NCI-H1436 treated with DMSO at 0.1 percent for 48 hours (cell line): ENCODE measurements at places on chromosomes 4 and X.

DNA sequence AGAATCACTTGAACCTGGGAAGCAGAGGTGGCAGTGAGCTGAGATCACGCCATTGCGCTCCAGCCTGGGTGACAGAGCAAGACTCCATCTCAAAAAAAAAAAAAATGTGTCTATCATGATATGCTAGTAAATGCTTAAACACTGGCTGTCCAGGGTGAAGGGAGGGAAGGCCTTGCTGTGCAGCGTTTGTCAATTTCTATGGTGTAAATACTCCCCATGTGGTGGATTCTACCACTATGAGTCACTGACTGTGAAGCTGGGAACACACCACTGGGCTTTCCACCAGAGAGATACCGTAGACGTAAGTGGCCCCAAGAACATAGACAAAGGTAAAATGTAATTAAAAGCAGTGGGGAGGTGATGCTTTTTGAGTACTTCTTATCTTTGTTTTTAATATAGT lies 51.3 kb upstream of the LEF1 start:
- no peak for DNase-seq

DNA sequence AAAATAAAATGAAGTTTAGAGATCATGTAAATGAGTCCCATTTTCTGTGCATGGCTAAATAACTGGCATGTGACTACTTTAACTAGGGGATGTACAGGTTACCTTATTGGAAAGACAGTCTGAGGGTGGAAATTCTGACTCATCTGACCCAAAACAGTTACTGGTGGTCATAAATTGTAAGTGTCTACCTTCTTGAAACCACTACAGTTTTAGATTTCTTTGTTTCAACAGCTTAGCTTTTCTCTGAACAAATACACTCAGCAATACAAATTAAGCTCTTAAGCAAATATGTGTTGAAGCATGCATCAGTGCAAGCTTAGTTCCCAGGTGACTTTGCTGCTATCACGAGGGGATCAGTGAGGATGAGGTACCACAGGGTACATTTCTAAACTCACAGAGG lies 60.7 kb upstream of the PGM2 start:
- DNase-seq: no peak

DNA sequence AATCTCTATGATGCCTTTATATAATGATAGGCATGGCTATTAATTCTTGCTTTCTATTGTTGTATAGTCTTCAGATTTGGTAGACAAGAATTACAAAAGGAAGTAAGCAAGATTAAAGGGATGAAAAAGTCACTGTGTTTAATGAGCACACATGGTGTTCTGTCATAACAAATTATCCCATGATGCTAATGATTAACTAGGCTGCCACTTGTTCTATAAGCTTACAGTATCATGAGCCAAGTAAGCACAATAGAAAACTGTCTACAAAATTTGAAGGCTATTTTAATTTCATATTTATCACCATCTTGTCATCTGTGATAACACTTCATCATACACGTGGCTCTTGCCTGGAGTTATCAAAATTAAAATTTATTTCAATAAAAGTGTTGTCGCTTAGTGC lies 466.7 kb downstream of the GASK1B start:
- no peak for DNase-seq

GRCh38 chrX:148499638-148500422 lies 587 bp upstream of the AFF2 start:
- DNase-seq: no peak

DNA sequence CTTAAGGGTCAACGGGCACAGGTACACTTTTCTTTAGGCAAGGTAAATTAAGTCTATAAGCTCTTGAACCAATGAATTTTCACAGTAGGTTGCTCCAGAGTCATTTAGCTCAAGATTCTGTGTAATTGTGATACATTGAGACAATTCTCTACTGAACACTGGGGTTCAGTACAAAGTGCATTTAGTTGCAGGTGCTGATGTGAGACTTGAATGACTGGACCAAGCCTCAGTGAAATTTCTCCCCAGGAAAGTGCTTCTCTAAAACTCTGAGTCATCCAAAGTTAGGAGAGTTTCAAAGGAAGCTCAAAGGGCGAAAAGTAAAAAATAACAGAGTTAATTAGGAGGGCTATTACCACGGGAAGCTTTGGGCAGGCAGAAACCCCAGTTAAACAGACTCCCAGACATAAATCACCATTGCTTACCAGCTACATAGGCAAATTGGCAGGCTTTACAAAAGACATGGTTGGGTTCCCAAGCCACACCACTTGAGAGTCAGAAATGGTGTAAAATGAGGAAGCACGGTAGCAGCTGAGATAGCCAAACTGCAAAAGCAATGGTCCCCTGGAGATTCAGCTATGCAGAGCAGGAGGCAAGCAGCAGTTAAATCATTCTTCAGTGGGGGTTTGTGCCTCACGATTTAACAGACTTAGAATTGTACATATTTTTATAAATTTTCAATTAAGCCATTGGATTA lies 202.6 kb downstream of the PCDH19 start:
- DNase-seq: no peak

DNA sequence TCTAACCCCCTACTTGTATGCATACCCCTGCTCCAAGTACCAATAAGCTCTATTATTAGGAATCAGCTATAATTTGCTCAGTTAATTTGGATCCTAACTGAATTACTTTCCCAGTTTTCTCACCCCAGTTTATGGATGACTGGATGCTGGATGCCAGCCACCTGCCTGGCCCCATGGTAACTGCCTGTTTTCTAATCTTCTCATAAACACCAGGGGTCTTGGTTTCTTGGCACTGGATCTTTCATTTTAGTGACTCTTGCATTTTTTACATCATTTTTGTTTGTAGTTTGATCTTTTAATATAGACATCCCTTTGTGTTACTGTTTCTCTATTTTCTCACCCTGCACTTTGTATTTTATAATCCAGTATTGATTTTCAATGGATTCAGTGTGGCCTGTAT lies 246.8 kb downstream of the ADGRL3 start:
- no peak for DNase-seq

DNA sequence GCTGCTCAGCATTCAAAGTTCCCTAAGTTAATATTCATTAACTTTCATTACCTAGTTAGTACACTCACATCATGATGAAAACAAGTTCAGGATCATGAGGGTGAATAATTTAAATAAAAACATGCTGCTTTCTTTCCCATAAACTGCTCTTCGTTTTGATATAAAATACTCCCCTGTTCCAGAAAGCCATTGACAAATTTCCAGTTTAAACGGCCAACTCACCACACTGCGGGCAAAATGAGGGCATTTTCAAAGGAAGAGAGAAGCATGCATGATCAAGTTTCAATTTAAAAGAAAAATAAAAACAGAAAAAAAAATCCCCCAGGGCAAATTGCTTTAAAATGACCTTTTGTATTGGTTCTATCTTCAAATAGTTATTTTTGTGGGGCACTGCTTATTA lies 69.6 kb downstream of the EPHA5 start:
- DNase-seq: no peak

DNA sequence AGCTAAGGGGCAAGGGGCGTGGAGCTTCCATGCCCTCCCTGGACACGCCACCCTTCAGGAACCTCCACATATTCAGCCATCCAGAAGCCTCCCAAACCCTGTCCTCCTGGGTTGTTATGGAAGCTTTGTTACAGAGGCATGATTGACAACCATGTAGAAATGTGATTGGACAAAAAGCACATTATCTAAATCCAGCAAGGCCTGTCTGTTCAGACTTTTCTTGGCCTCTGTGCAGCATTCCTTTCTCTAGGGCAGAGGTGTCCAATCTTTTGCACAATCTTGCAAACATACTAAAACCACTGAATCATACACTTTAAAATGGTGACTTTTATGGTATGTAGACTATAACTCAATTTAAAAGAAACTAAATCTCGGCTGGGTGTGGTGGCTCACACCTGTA lies 12.7 kb downstream of the STEEP1 start:
- DNase-seq: no peak

DNA sequence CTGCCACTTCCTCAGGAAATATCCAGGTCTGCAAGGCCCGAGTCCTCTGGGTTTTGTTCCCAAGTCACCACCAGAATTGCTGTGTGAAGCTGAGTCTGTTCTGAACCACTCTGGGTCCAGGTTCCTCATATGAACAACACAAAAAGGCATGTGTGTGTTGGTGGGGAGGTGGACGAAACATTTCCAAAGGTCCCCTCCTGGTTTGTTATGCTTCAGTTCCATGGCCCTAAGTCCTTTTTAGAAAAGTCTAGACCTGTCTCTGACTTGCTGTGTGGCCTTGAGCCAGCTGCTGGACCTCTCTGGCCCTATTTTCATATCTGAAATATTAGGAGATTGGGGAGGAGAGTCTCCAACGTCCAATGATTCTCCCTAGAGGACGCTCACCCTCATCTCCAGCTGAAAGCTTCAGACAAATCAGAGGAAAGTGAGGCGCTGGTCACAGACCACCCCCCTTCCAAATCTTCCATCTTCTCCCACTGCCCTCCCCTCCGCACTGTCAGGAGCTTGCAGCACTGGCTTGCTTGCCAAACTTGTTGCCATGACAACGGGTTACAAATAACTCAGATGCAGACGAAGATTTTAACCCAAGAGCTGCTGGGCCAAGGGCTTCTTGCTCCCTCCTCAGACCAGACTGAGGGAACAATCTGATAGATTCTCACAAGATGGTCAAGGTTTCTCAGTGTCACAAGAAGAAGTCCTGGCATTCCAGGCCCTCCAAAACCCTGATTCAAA lies 64.5 kb downstream of the SMC1A start:
- no peak for DNase-seq

DNA sequence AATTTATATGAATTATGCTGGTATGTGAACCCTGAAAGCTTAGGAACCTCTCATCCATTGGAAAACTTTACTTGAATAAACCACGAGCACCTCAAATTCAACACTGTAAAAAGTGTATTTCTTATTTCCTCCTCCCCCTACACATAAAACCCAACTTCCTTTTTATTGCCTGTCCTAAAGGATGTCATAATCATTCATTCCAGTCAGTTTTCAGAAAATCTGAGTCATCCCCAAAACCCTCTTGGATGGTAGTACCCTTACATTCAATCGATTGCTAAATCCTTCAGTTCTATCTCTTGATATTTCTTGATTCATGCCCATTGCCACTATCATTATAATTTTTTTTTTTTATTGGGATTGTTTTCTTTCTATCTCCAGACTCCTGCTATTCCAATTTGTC lies 91.1 kb upstream of the ATP8A1 start:
- no peak for DNase-seq

DNA sequence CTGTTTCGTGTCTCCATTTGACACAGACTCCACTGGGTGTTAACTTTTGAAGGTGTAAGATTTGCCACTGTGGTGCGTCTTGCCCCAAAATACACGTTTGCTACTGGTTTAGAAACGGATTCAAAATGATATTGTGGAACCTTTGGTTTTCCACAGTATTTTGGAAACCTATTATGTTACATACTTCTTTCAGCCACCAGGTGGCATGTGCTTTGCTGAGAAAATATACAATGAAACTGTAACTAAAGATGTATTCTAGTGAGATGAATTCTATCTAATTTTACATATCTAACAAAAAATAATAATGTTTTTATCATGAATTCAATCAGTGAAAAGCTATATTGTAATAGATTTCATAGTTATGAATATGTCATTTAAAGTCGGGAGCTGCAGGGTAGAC lies 28.4 kb upstream of the SLITRK4 start:
- no peak for DNase-seq

- no peak for DNase-seq
These were observed 221.8 kb downstream of the MGST2 start for GRCh38 chr4:139887376-139887802.

DNA sequence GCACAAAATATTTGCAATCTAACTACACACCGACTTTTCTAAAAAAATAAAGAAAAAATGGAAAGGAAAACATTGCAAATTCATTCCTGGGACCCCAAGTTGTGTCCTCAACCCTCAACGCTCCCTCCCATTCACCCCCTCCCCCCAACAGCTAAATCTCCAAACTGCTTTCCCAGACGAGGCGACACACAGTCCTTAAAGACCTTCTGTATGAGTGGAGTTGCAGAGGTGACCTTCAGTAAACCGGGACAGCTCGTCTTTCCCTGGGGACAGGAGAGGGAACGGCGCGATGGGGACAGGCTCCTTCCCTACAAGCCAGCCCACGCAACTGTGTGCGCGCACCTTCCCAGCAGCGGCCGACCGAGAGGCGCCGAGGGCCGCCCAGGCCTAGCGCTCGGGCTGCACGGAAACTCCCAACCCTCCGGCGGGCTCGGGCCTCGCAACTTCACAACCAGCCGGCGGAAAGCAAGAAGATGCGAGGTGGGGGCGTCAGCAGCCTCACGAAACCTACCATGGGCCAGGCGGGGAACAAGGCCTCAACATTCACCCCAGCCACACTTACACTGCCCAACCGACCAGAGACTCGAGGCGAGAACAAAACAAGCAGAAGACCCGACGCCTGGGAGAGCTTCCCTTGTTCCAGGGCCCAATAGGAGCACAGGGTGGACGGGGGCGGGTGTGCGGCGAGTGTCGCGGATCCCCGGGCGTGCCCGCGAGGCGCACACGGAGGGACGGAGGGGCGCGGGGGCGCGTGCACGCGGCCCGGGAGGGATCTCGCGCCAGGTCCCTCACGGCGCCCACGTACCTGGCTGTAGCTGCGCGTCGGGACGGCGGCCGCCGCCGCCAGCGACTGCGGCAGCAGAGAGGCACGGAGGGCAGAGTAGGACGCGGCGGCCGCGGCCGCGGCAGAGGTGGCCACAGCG lies 763 bp downstream of the GRSF1 start:
- DNase-seq: no peak

GRCh38 chrX:103461156-103461555 lies 58.1 kb downstream of the RAB40A start:
- no peak for DNase-seq

DNA sequence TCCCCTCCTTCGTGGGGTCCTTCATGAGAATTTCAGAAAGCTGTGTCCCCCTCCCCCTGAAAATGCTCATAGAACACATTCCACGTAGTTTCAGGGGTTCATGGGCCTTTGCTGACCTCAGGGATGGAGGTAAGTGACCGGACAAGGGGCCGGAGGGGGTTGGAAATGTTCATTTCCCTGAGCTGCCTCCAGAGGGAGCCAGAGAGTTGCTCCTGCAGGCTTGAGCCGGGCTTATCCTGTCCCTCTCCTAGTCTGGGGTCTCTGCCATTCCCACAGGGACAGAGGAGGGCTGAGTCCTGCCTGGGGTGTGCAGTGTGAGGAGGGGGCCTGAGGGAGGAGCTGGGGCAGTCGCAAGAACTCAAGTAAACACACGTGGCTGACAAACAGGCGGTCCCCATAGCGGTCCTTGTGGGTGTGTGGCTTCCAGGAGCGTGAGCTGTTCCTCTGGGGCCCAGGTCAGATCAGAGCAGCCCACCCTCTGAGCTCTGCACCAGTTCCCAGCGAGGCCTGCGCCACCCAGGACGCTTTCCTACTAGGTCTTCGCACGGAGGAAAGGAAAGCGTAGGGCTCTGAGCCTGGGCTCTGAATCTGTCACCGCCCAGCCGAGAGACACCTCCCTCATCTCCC lies 62.5 kb downstream of the WFS1 start:
- no peak for DNase-seq

GRCh38 chrX:15874672-15875071 lies 20.1 kb upstream of the AP1S2 start:
- no peak for DNase-seq

GRCh38 chrX:46574774-46575381 lies 1.3 kb downstream of the CHST7 start:
- DNase-seq: no peak
